CD4-positive, alpha-beta T cell (primary cell): ENCODE measurements at places on chromosomes 1 and 21. TPM values are rescaled to one million over a fixed set of nuclear protein-coding genes. Genes with fewer than 3 reads are reported as not detected.

DNA sequence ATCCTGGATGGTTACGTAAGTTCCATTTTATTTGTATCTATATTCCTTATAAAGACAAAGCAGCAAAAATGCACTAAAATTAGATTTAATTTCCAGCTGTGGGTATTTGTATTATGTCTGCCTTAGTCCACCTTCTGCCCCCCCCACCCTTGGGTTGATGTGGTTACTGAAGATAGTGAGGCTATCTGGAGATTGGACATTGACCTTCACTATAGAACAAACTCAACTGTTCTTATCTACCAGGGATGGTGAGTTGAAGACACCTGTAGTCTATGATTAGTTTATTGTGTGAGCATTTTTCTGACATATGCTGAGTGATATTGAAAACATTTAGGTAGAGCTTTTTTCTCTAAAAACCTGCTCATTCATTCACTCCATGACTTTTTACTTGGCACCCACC, 122.2 kb downstream of the NFIA start:
- DNase-seq: no peak
- H3K27me3 ChIP-seq: no peaks in the 10 kb centered on the region
- no peak overlapping the region for H3K4me3 ChIP-seq
- H3K4me1 ChIP-seq: no peaks in the 10 kb centered on the region
- H3K36me3 ChIP-seq: no peaks in the 10 kb centered on the region

- H3K27me3 ChIP-seq: no peaks in the 10 kb centered on the region
- no peak for DNase-seq
- H3K27ac ChIP-seq: no peak overlapping the region
- H3K4me1 ChIP-seq: no peaks in the 10 kb centered on the region
- H3K4me3 ChIP-seq: no peak overlapping the region
Measured at GRCh38 chr1:117591252-117591651, 14.6 kb upstream of the TENT5C start.

DNA sequence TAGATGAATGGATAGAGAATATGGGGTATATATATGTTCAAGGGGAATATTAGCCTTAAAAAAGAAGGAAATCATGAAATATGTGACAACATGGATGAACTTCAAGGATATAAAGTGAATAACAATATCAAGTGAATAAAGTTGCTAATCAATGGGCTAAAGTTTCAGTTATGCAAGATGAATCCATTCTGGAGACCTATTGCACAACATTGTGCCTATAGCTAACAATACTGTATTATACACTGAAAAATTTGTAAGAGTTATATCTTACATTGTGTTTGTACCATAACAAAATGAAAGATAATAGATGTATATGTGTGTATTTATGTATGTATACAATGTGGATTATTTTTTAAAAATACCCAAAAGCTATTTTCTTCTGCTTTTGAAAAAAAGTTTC, 96.3 kb upstream of the DPYD start:
- H3K4me1 ChIP-seq: no peaks in the 10 kb centered on the region
- no peaks in the 10 kb centered on the region for H3K27me3 ChIP-seq
- no peak overlapping the region for H3K4me3 ChIP-seq

GRCh38 chr1:171969226-171969625, 127.9 kb downstream of the DNM3 start:
- H3K27ac ChIP-seq: no peak overlapping the region
- H3K4me3 ChIP-seq: no peak overlapping the region
- DNase-seq: no peak

- no peaks in the 10 kb centered on the region for H3K27me3 ChIP-seq
- H3K4me1 ChIP-seq: peaks cover 10% of the 10 kb centered on the region
- no peaks in the 10 kb centered on the region for H3K36me3 ChIP-seq
- H3K27ac ChIP-seq: no peak overlapping the region
- no peak for DNase-seq
Measured at GRCh38 chr1:41712695-41713094, 206.0 kb downstream of the HIVEP3 start.

DNA sequence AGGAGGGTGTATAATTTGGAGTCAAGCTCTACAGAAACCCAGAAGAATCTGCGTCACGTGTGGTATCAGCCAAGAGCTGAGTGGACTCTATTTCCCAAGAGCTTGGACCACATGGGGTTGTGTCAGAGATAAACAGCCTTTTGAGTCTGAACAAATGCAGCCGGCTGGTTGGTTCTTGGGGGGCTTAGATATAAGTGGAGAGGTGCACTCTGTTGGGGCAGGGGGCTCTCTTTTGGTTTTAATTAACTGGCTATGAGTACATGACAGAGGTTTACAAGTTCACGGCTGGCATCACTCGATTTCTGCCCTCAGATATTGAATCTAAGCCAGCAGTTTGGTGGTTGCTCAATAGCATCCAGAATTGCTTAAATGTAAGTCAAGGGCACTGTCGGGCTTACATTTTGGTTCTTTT, 501 bp upstream of the MRAP start:
- no peak overlapping the region for H3K4me3 ChIP-seq
- no peaks in the 10 kb centered on the region for H3K4me1 ChIP-seq
- no peak for DNase-seq
- no peaks in the 10 kb centered on the region for H3K27me3 ChIP-seq
- H3K36me3 ChIP-seq: no peaks in the 10 kb centered on the region
- H3K27ac ChIP-seq: no peak overlapping the region

DNA sequence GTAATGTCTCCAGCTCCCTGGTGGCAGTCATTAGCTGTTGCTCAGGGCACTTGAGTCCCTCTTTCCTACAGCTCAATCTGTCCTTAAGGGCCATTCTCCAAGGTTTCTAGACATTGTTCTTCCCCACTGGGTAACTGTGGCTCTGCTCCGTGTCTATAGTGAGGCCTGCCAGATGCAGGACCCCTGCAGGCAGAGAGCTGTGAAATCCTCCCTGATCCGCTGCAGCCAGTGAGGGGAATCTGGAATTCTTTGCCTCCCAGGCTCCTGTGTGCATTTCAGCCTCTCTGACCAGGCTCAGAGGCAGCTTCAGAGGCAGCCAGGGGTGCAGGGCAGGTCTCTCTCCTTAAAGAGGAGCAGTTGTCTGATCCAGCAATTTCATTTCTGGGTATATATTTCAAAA, 14.4 kb upstream of the IGSF21 start:
- no peaks in the 10 kb centered on the region for H3K4me1 ChIP-seq
- DNase-seq: no peak
- no peak overlapping the region for H3K27ac ChIP-seq
- H3K4me3 ChIP-seq: no peak overlapping the region
- H3K27me3 ChIP-seq: peaks cover 9% of the 10 kb centered on the region

Gene L1TD1
- total RNA-seq: 0.06 TPM

DNA sequence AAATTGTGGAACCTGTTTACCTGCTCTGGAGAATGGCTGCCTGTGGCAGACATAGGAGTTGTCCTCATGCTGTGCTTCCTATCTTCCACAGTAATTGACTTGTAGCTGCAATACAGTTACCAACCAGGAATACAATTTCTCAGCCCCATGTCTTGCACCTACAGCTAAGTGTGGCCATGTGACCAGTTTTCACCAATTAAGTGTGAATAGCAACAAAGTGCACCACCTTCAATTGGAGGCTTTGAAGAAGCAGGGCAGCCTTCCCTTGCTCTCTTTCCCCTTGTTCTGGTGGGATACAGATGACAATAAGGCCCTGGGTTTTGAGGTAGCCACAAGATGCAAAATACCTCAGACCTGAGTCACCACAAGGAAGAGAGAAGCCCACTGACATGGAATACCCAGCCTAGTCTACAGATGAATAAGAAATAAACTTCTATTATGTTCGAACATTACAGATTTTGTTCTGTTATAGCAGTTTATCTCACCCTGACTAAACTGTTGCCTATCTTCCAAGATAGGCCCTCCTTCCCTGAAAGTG, 70.2 kb upstream of the S1PR1 start:
- no peak overlapping the region for H3K4me3 ChIP-seq
- no peaks in the 10 kb centered on the region for H3K36me3 ChIP-seq
- no peaks in the 10 kb centered on the region for H3K27me3 ChIP-seq

DNA sequence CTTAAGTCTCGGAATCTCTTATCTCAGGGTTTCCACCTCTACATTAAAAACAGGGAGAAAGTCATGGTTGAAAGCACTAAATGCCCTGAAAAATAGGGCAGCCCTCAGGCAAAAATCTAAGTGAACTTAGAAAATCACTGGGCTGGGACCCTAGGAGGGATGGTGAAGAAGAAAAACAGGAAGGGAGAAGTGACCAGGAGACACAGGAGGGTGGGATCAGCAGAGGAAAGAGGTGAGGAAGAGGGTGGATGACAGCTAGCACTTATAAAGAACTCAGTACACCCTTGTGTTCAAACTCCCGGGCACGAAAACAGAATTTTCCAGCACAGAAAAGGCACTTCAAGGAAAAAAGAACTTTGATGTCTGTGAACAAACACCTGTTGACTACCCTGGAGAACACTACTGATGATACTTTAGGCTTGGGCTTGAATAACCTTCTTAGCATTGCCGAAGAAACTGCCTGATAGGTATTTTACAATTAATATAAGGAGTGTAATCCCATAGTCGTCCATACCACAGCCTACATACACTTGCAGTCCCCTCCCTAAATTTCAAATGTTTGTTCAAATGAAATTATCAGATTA, 2.0 kb downstream of the CHML start:
- no peak overlapping the region for H3K27ac ChIP-seq
- H3K4me3 ChIP-seq: no peak overlapping the region
- H3K4me1 ChIP-seq: peaks cover 17% of the 10 kb centered on the region
- H3K36me3 ChIP-seq: peaks cover 5% of the 10 kb centered on the region

Gene CHRNB2
- total RNA-seq: not detected

DNA sequence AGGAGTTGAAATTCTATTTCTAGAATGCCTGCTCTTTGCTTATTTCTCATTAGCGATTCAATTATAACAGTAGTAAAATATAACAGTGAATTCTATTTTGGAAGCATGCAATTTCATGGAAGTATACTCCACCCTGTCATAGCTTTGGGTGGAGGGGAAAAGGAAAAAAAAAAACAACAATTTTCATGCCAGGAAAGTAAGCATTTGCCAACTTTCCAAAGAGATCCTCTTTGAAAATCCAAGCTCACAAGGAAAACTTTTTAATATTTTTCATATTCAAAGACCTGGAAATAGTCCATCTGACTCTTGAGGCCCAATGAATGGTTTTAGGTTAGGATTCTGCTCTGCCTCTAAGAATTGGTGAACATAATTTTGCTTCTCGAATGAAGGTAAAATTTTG, 134.5 kb downstream of the PTPN14 start:
- H3K27ac ChIP-seq: no peak overlapping the region
- DNase-seq: no peak
- H3K4me1 ChIP-seq: no peaks in the 10 kb centered on the region
- no peak overlapping the region for H3K4me3 ChIP-seq

Gene FCRL6
- total RNA-seq: 0.52 TPM

DNA sequence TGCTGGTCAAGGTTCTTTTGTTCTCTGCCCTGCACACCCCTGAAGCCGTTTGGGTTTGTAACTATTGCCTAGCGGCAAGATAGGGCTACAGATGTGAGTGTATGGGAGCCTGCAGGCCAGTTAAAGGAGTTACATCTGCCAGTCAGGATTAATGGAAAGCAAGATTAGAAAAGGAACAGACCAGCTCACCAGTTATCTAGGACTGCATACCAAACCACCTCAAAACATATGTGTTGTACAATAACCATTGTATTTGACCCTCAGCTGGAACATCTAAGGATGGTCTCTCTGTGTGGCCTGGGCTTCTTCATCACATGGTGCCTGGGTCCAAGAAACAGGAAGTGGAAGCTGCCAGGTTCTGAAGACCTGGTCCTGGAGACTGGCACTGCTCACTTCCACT, 52.5 kb upstream of the FBXO28 start:
- H3K4me1 ChIP-seq: peaks cover 5% of the 10 kb centered on the region
- H3K36me3 ChIP-seq: no peaks in the 10 kb centered on the region
- DNase-seq: no peak
- H3K27ac ChIP-seq: no peak overlapping the region
- no peaks in the 10 kb centered on the region for H3K27me3 ChIP-seq
- H3K4me3 ChIP-seq: no peak overlapping the region

- no peak overlapping the region for H3K4me3 ChIP-seq
- H3K36me3 ChIP-seq: no peaks in the 10 kb centered on the region
- H3K27me3 ChIP-seq: no peaks in the 10 kb centered on the region
- peaks cover 5% of the 10 kb centered on the region for H3K4me1 ChIP-seq
- peak; percentile 39 for DNase-seq
Measured at GRCh38 chr1:9009438-9010370, 16.5 kb downstream of the SLC2A7 start.

GRCh38 chr1:227541796-227542152, 21.6 kb upstream of the ZNF678 start:
- no peak for DNase-seq
- H3K27ac ChIP-seq: no peak overlapping the region
- peak overlapping the region; percentile 41 for H3K4me3 ChIP-seq
- no peaks in the 10 kb centered on the region for H3K27me3 ChIP-seq
- no peaks in the 10 kb centered on the region for H3K36me3 ChIP-seq

- peaks cover 2% of the 10 kb centered on the region for H3K27me3 ChIP-seq
- no peak overlapping the region for H3K4me3 ChIP-seq
- H3K36me3 ChIP-seq: no peaks in the 10 kb centered on the region
- no peak for DNase-seq
- no peak overlapping the region for H3K27ac ChIP-seq
- no peaks in the 10 kb centered on the region for H3K4me1 ChIP-seq
Measured at GRCh38 chr21:45000637-45001133, 60.9 kb downstream of the SLX9 start.

GRCh38 chr1:185170291-185170848, 13.4 kb downstream of the SWT1 start:
- H3K27ac ChIP-seq: no peak overlapping the region
- no peaks in the 10 kb centered on the region for H3K27me3 ChIP-seq
- peaks cover 13% of the 10 kb centered on the region for H3K36me3 ChIP-seq
- no peak for DNase-seq
- H3K4me3 ChIP-seq: no peak overlapping the region

GRCh38 chr1:170126696-170127095, 19.1 kb upstream of the NTMT2 start:
- H3K4me3 ChIP-seq: no peak overlapping the region
- H3K4me1 ChIP-seq: no peaks in the 10 kb centered on the region
- no peak for DNase-seq
- no peaks in the 10 kb centered on the region for H3K36me3 ChIP-seq
- H3K27me3 ChIP-seq: no peaks in the 10 kb centered on the region

Gene TDRD5
- total RNA-seq: not detected

GRCh38 chr1:57063406-57064125, 97.8 kb upstream of the C8B start:
- H3K4me3 ChIP-seq: no peak overlapping the region
- H3K4me1 ChIP-seq: no peaks in the 10 kb centered on the region
- H3K27ac ChIP-seq: no peak overlapping the region
- H3K27me3 ChIP-seq: no peaks in the 10 kb centered on the region
- DNase-seq: no peak
- no peaks in the 10 kb centered on the region for H3K36me3 ChIP-seq

- H3K4me1 ChIP-seq: peaks cover 10% of the 10 kb centered on the region
- H3K27ac ChIP-seq: no peak overlapping the region
- H3K27me3 ChIP-seq: no peaks in the 10 kb centered on the region
- no peak for DNase-seq
- H3K4me3 ChIP-seq: no peak overlapping the region
Measured at GRCh38 chr1:211583011-211583992, 4.3 kb upstream of the SLC30A1 start.

GRCh38 chr1:67918067-67918466, 84.8 kb upstream of the GNG12 start:
- no peaks in the 10 kb centered on the region for H3K36me3 ChIP-seq
- peaks cover 4% of the 10 kb centered on the region for H3K27me3 ChIP-seq
